ENCODE measurements at places on chromosomes 11 and 22.

DNA sequence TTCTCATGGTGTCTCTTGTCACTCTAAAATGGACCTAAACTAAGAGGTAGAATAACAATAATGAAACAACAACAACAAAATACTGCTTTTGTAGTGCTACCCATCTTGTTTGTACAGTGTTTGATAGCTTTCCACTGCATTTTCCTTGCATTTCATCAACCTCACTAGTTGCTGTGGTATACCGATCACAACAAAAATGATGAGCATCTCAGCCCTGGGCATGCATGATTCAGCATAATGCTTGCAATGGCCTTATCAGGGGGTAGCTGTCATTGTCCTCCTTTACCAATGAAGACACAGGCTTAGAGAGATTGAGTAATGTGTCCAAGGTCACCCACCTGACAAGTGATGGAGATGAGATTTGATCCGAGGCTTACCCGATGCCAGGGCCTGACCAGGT is 682.5 kb downstream of the NTM start:
- no peak for DNase-seq

DNA sequence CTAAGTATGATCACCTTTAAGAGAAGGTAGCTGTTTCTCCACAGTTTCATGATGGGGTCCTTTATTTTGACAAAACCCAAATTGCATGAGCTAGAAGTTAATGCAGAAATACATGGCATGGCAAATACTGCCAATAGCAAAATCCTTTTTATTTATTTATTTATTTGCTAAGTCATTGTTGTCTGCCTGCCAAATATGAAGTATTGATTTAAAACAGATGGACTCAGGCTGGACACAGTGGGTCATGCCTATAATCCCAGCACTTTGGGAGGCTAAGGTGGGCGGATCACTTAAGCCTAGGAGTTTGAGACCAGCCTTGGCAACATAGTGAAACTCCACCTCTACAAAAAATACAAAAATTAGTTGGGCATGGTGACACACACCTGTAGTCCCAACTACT is 52.4 kb downstream of the LARGE2 start:
- no peak for DNase-seq

- DNase-seq: no peak
Observed at GRCh38 chr11:33652930-33653329, 47.7 kb downstream of the C11orf91 start.

DNA sequence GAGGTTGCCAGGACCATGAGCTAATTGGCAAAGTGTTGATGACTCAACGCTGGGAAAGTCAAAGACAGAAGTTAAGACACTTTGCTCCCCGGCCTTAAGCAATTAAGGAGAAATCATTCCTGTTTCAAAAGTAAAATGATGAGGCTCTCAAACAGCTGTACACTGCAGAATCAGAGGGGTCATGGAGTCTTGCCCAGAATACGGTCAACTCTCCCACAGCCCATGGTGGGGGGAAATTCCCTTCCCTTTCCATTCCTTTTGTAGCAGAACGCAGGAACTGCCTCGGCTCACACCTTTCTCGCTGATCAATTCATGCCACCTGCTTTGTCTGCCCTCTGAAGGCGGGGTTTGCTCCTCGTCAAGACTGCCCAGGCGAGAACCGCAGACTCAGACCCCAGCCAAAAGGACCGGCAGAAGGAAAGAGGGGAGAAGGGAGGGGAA is 52.8 kb downstream of the MN1 start:
- DNase-seq: no peak

GRCh38 chr11:11381471-11382105 is 28.5 kb upstream of the CSNK2A3 start:
- DNase-seq: no peak

DNA sequence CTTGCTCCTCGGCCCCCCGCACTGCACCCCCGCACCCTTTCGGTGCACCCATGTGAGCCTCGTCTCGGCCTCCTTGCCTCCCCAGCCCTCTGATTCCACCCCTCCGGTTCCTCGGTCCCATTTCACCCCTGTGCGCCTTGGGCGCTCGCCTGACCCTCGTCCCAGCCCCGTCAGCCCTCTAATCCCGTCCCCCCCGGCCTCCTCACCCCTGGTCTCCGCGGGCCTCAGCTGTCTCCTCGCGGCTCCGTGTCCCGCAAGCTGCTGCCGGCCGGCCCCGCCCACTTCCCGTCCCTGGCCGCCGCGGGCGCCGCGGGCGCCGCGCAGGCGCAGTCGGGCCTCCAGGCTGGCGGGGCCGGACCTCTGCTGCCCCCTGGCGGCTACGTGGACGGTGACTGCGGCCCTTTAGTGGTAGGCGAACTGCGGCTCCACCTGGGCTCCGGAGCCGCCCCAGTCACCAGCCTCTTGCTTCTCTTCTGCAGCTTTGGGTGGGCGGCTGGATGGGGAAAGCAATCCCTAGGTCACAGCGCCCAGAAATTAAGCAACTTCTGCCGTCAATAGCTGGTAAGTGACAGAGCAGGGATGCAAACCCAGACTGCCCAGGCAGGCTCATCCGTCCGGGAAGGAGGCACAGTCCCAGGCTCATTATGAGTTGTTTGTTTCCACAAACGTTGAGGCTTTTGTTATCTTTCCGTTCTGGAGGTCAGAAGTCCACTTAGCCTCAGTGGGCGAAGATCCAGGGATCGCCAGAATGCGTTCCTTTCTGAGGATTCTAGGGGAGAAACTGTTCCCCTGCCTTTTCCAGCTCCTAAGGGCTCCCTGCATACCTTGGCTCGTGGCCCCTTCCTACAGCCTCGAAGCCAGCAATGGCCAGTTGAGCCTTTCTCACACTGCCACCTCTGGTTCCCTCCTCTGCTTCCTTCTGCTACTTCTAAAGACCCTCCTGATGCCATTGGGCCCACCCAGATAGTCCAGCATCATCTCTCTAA is at the start of gene PPM1F:
PPM1F (minus strand) TSS at position 263 of the 986 bp plus-strand sequence. CDS start 6,800 bp downstream, outside the sequence.
- DNase-seq: peak; percentile 100

DNA sequence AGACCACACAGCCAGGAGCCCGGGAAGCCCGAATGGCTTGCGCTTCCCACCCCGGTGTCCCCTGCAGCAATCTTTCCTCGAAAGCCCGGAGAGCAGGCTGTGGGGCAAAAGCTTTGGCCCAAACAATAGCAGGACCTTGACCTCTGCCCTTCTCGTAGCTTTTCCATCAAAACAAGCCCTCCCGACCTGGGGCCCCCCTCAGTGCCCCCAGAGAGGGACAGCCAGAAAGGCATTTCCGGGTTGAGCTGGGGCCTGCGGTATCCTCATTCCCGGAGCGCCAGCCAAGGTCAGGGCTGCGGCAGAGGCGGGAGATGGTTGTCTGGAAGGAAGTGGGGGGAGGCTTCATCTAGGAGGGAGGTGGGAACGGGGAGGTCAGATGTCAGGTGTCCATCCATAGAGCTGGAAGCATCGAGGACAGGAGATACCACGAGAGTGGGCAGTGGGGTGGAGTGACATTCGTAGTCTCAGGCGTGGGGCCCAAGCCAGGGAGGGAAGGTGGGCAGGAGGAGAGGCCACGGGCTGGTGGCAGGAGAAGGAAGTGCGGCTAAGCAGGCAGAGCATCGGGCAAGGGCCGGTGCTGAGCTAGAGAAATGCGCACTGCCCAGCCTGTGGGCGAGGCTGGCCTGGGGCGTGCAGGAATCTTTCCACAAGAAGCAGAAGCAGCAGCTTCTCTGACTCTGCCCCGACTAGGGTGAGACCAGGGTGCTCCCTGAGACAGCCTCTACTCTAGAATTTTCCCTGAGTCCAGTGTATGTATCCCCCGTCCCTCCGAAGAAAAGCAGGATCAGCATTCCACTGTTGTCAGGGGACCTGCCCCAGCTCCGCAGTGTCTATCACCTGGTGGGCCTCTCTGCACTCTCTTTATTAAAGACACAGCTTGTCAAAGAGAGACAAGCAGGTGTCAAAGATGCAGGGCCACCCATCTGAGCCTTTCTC is 14.3 kb downstream of the PDGFB start:
- DNase-seq: no peak

- no peak for DNase-seq
Observed at GRCh38 chr11:128764424-128765095, 70.7 kb downstream of the FLI1 start.

GRCh38 chr11:69352715-69353319 is 58.9 kb downstream of the MYEOV start:
- DNase-seq: no peak

Measured in HEK293T (cell line).